T47D (cell line): ENCODE measurements at places on chromosomes 4 and X.

- no peak for DNase-seq
Observed at GRCh38 chr4:36006226-36006625, 238.1 kb downstream of the ARAP2 start.

- DNase-seq = no peak
Observed at GRCh38 chr4:68349279-68349648, 626 bp downstream of the YTHDC1 start.

DNA sequence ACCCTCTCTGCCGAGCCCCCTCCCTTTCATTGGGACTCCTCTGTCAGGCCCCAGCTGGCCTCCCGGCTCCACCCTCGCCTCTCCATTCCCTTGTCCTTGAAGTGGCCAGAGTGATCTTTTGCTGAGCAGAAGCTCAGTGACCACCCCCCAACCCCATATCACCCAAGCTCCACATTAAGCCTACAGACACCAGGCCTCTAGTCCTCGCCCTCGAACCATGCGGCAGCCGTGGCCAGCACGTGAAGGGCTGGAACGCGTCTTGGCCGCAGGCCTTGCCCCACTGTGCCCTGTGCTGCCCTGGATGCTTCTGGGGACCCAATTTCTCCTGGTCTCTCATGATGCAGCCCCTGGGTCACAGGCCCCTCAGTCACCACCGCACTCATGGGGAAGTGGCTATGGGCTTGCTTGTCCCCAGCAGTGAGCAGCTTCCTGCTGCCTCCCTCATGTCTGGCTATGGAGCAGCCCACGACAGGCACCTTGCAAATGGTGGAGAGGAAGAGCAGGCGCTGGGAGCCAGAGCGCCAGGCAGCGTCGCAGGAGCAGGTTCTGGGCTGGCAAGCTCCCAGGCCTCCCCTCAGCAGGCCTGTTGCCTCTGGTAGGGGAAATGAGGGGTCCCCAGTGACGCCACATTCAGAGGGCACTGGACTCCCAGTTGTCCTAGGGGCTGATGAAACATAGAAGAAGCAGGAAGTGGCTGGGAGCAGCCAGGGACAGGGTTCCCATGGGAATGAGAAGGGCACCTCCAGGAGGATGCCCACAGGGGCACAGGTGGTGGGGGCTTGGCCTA, 757 bp upstream of the SRPK3 start:
- DNase-seq = no peak

DNA sequence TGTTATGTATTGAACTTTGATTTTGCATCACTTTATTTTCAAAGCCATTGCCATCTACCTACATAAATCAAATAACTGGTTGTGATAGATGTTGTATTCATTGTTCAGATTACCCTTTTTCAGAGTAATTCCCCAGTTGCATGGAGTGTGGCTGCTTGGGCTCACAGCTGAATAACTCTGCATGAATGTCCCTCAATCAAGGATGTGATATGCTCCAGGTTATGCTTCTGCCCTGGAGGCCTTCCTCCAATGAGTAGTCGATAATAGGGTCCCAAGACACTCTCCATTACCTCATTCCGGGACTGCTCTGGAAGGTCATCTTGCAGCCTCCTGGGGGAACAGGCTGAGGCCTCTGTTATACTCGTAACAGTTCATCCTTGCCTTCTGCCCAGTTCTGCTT, 251.8 kb downstream of the ADGRL3 start:
- no peak for DNase-seq

DNA sequence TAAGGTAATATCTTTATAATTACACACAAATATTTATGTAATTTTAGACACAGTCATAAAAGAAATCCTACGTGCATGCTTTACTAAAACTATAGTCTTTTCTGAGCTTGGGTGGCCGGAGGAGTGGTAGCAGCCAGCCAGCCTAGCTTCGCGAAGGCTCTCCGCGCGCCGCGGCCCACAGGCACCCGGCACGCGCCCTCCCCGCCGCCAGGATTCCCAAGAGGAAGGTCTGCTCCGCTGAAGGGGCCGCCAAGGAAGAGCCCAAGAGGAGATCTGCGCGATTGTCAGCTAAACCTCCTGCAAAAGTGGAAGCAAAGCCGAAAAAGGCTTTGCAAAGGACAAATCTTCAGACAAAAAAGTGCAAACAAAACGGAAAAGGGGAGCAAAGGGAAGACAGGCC, 8.7 kb upstream of the PJA1 start:
- DNase-seq = no peak
